CD4-positive, alpha-beta T cell treated with Interleukin-6 at 100 ng/mL for 8 hours (primary cell): ENCODE measurements at places on chromosomes 6 and 20.

DNA sequence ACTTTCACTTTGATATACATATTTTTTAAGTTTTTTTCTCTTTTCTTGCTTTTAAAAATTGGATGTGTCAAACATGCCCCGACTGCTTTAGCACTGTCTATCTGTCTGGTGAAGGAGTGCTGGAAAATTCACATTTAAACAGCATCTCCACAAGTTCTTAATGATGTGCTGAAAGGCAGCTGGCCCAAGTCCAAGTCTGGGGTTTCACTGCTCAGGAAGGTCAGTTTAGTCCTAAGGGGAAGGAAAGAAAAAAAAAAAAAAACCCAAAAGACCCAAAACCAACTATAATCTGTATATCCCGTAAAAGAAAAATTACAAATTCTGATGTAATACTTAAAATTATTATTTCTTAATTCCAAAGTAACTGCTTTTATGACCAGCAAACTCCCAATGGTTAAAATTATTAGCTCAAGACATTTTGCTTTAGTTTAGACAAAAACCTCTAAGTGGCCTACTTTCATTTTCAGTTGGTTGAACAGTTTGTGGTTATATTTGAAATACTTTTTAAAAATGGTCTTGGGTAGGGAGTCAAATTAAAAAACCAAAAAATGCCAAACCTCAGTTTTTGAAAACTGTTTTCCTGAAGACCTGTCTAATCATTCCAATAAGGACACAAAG is 79.5 kb upstream of the PREP start:
- no peak for DNase-seq

GRCh38 chr6:147625946-147626345 is 117.5 kb downstream of the SAMD5 start:
- no peak for DNase-seq

GRCh38 chr6:17305219-17306001 is 24.2 kb downstream of the RBM24 start:
- no peak for DNase-seq

DNA sequence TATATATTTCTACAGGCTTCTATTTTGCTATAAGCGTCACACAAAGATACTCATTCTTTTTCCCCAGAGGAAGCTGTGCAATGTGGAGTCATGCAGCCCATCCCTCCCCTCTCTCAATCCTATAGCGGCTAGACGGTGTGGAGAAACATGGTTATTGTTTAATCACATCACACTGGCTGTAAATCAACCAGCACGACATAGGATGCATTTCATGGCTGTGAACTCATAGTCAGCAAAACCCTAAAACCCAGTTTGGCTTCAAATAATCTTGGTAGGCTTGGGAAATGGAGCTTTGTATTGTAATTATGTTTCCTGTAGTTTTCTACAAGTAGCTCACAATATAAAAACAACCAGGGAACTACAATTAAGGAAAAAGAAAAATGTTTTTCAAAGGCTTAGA is 16.8 kb downstream of the FOXC1 start:
- no peak for DNase-seq
